Activated CD4-positive, alpha-beta T cell treated with anti-CD3 and anti-CD28 coated beads, Interleukin-2, amount 10 ng/mL, durations not matched to agents 7 days and 5 days (primary cell): ENCODE measurements at places on chromosomes 11 and 22. TPM values are rescaled to one million over a fixed set of nuclear protein-coding genes. Genes with fewer than 3 reads are reported as not detected.

GRCh38 chr22:16824716-16825687 is at the start of gene XKR3:
Gene XKR3, minus strand, starts transcription at chr22:16825411. Its CDS starts 17,338 bp downstream, at chr22:16808073.
- H3K4me3 ChIP-seq = peak within 1 kb of the TSS; percentile 62
- H3K36me3 ChIP-seq = no peaks in the 10 kb centered on the region
- DNase-seq = peak; percentile 20
- peaks cover 21% of the 10 kb centered on the region for H3K4me1 ChIP-seq
- peaks cover 4% of the 10 kb centered on the region for H3K27me3 ChIP-seq

- no peaks in the 10 kb centered on the region for H3K36me3 ChIP-seq
- H3K4me1 ChIP-seq = no peaks in the 10 kb centered on the region
- H3K4me3 ChIP-seq = no peak overlapping the region
- peaks cover 13% of the 10 kb centered on the region for H3K27me3 ChIP-seq
- no peak for DNase-seq
- H3K27ac ChIP-seq = no peak overlapping the region
Measured at GRCh38 chr11:118126082-118126838, 26.4 kb downstream of the SCN4B start.

GRCh38 chr11:86447763-86448480 is 73.2 kb downstream of the CCDC81 start:
- H3K4me3 ChIP-seq = no peak overlapping the region
- DNase-seq = peak; percentile 35
- H3K36me3 ChIP-seq = no peaks in the 10 kb centered on the region
- no peaks in the 10 kb centered on the region for H3K27me3 ChIP-seq
- H3K27ac ChIP-seq = peak overlapping the region; percentile 16

DNA sequence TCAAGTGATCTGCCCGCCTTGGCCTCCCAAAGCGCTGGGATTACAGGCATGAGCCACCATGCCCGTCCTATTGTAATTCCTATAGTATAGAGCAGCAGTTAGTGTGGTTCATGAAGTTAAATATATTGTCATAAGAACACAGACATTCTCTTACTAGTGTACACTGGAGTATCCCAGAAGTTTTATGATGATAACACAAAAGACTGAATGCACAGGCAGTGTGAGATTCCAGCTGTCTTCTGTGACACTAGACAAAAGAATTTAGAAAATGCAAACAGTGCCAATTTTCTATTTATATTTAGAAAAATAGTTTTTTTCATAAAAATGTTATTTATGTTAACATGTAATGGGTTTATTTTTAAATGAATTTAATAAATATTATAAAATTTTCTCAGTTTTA is 39.4 kb upstream of the RBX1 start:
- peaks cover 6% of the 10 kb centered on the region for H3K36me3 ChIP-seq
- H3K4me1 ChIP-seq = no peaks in the 10 kb centered on the region
- H3K27ac ChIP-seq = no peak overlapping the region
- DNase-seq = no peak

DNA sequence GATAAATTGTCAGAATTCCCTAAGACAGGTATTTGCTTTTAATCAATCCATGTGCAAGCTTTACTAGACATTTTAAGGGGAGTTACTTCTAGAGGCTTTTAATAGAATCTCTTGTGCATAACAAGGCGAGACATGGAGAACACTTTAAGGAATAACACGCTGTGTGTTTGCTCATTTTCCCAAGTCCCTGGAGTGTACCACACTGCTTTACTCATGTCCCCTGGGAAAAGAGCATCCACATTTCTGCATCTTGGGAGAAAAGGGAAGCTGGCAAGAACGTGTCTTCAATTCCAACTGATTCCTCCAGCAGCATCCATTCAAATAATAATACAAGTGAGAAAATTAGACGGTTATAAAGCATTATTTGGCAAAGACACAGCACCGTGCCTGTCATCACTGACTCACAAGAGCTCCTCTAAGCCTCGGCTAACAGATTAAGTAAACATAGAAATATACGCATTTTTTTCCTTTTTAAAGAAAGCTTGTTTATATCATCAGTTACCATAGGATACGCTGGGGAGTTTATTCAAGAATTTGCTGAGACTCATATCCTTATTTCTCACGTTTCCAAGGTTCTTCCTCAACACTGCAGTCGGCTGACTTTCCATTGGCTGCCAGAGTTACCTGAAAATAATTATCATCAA is 121.5 kb downstream of the CD44 start:
- no peak for DNase-seq
- H3K4me1 ChIP-seq = peaks cover 26% of the 10 kb centered on the region
- peaks cover 2% of the 10 kb centered on the region for H3K36me3 ChIP-seq

DNA sequence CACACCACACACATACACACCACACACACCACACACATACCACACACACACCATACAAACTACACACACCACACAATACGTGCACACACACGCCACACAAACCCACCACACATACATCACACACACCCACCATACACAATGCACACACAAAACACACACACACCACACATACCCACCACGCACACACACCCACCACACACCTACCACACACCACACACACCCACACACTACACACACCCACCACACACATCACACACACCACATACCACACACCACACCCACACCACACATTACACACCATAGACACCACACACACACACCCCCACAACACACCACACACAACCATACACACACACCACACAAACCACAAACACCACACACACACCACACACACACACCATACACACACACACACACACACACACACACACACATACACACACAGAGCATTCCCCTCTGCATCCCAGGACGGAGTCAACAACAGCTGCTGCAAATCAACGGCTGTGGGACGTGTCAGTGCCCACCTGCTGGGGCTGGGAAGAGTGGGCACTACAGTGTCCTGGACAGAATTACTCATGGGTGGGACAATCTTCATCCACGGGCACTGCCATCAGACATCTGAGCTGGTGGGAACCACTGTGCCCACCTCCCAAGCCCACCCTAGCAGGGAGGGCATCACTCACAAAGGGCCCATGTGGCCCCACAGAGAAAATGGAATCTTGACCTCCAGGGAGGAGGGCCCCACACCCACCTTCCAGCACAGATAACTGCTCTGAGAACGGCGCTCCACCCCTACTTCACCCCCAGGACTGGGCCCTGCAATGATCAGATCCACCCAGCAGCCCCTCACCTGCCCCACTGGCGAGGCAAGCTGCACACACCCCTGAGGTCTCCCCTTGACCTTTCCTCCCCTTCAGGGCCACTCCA is 8.4 kb downstream of the TP53I11 start:
- H3K36me3 ChIP-seq = no peaks in the 10 kb centered on the region
- no peak overlapping the region for H3K27ac ChIP-seq
- no peaks in the 10 kb centered on the region for H3K27me3 ChIP-seq
- no peak overlapping the region for H3K4me3 ChIP-seq
- peaks cover 8% of the 10 kb centered on the region for H3K4me1 ChIP-seq

DNA sequence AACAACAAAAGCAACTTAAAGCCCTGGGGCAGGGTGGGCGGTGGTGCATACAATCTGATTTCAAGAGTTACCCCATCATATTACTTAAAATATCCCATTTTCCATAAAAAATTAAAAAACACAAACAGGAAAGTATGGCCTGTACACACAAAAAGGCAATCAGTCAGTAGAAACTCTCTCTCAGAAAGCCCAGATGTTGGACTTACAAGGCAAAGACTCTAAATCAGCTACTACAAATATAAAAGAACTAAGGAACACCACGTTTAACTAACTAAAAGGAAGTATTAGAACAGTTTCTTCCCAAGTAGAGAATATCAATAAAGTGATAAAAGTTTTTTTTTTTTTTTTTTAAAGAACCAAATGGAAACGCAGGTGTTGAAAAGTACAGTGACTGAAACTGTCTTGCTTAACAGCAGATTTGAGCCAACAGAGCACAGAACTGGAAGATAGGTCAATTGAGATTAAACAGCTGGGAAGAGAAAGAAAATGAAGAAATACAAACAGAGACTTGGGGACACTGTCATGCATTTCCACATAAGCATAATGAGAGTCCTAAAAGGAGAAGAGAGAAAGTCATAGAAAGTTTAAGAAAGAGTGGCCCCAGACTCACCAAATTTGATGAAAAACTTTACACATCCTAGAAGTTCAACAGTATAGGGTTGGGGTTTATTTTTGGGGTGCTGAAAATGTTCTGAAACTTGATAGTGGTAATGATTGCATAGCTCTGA is 8.6 kb downstream of the SC5D start:
- no peaks in the 10 kb centered on the region for H3K27me3 ChIP-seq
- no peak overlapping the region for H3K27ac ChIP-seq
- H3K4me3 ChIP-seq = no peak overlapping the region
- DNase-seq = no peak

GRCh38 chr22:30502911-30503310 is 2.6 kb downstream of the SEC14L4 start:
- peaks cover 20% of the 10 kb centered on the region for H3K27me3 ChIP-seq
- H3K4me3 ChIP-seq = no peak overlapping the region
- H3K36me3 ChIP-seq = no peaks in the 10 kb centered on the region

DNA sequence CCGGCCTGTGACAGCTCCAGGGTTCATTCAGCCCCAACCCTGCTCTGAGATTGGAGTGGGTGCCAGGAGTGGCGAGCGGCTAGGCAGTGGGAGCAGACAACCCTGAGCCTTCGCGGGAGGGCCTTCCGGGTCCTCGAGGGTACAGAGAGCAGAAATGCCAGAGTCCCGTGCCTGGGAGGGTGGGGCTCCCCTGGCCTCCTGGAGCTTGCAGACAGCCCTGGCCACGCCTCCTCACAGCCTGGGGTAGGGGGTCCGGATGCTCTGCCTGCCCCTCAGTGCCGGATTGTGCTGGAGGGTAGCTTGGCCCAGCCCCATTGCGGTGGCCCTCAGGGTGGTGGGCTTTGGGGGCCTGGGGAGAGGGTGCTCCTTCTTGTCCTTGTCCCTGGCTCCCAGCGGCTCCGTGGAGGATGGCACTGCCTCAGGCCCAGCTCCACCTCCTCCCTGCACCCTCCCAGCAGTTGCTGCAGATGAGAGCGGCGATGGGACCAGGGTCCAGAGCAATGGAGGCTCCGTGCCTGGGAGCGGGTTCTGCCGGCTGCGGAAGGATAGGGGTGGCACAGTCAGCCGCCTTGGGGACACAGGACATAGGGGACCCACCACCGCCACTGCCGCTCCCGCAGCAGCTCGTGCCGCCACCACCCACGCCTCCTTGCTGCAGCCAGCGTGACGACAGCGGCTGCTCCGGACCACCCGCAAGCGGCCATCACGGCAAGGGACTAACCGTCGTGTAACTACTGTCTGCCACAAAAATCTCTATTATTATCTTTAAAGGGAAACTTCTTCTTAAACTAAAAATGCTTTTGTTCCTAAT is 34.9 kb upstream of the OR10G7 start:
- DNase-seq = no peak
- H3K36me3 ChIP-seq = no peaks in the 10 kb centered on the region
- no peak overlapping the region for H3K27ac ChIP-seq
- H3K27me3 ChIP-seq = peaks cover 23% of the 10 kb centered on the region

Gene PKDREJ
- not detected for total RNA-seq

Gene SHISA8
- total RNA-seq = not detected

Gene MYEOV
- total RNA-seq = not detected
